ENCODE measurements at places on chromosomes 7 and 10.
A peak's percentile ranks its signal among the peaks of the same experiment; 100 is the strongest.

DNA sequence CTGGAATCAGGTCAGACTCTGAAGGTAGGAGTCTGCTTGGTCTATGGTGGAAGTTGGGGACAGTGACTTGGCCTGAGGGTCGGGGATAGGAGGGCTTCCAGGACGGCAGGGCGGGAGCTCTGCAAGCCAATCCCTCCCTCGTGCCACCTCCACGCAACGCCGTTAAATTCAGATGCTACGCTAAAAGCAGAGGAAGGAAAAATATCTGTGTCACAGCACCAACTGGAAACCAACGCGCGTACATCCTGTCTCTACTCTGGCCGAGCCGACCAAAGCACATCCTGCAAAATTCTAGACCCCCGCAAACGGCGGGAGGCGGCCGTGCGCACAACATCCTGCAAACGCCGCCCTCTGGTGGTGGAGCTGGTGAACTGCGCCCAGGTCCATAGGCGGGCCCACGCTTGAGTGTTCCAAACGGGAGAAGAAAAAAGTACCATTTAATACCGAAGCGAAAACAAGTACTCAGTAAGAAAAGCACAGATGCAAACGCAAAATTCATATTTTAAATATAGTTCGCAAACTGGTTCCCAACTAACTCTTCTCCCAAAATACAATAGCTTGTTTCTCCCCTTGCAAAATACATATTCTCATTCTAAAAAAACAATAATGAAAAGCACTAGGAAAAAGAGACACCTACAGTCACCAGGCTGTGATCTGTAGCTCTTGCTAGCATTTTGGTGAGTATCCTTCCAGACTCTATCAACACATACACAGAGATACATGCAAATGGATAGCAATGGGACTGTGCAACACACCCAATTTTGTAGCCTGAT lies 45.7 kb upstream of the HSPA12A start:
- peak; percentile 79 for DNase-seq

DNA sequence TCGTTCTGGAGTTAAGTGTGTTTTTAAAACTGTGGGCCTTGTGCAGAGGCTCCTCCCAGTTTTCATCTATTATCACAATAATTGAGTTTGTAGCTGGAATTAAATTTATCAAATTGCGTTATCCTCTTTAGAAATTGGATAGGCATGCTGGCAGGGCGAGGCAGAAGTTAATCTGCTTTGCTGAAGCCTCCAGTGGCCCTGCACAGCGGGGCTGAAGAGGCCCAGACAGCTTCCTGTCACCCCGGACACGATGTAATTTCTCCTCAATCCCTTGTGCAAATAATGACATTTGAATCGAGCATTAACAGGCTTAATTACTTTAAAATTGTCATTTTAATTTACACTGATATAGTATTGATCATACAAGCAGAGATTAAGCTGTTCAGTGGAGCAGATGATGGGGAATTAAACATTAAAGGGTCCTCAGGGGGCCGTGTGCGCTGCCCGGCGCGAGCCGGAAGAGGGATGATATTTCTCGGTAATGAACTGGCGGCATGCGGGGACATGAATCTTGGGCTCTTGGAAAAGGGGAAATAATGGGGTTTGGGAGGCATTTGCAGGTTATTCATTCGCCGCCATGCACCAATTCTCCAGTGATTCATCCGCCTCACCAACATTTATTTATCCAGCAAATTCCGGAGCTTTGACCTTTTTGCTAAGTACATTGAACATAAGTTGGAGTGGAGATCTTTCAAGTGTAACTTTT lies 118.5 kb downstream of the NKX6-2 start:
- DNase-seq = peak; percentile 92

DNA sequence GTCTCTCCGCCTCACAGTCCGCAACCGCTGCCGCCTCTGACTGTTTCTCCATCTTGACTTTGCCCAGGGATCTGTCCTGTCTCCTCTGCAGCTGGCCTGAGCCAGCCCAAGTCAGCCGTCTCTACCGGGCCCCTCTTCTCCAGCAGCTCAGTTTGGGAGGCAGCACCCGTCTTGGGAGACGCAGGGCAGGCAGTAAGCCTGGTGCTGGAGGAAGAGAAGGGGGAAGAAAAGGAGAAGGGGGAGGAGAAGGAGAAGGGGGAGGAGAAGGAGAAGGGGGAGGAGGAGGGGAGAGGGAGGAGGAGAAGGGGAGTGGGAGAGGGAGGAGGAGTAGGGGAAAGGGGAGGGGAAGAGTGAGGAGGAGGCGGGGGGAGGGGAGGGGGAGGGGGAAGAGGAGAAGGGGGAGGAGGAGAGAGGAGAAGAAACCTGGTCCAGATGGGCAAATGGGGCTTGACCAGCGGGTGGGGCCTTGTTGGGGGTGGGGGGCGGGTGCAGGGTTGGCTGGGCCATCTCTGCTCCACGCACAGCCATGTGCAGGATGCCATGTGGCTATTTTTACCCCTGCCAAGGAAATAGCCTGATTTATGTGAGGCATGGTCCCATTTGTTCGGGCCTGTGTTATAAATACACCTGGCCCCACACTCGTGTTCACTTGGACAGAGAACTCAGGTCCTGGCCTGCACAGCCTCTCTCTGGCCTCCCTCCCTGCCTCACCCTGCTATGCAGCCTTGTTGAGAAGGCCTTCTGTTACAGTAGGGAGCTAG lies 35.9 kb upstream of the FZD9 start:
- DNase-seq = no peak

- DNase-seq = no peak
These were observed 22.1 kb upstream of the CDH23 start for GRCh38 chr10:71374481-71375233.

GRCh38 chr10:117936141-117936540 lies 110.6 kb downstream of the RAB11FIP2 start:
- DNase-seq = no peak

DNA sequence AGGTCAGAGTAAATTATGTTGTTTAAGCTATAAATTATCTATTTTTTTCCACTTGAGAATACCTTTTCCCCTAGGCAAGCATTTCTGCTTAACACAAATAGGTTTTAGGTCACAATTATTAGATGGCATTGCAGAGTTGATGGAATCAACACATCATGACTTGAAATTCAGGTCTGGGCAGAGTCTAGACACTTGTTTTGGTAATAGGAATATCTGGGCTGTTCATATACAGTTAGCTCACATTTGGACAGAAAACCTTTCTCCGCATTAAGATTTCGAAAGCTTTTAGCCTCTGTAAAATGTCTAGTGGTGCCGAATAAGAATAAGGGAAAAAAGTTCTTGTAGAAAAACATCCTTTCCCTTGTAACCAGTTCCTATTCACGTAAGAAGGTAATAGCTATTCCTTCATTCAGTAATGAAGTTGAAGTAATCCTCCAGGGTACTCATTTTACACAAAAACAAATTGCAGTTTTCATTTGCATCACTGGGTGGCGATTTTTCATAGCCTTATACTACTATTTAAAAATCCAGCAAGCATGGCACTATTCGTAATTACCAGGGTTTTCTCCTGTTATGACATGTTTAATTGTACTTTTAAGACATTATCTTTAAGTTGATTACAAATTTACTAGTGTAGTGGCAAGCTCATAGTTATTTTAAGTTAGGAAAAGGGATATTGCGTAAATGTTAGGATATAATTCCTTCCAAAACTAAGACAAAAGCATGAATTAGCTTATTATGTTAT lies 37.0 kb downstream of the RPA3 start:
- DNase-seq = peak; percentile 68

GRCh38 chr7:158579662-158580646 lies 7.7 kb downstream of the PTPRN2 start:
- DNase-seq = no peak

GRCh38 chr7:117565226-117565625 lies 85.4 kb downstream of the CFTR start:
- DNase-seq = no peak

Data from kidney tubule cell (primary cell).